ENCODE measurements at places on chromosomes 16 and 17.

GRCh38 chr17:12545877-12546513 is 119.7 kb upstream of the MYOCD start:
- DNase-seq, result no peak

DNA sequence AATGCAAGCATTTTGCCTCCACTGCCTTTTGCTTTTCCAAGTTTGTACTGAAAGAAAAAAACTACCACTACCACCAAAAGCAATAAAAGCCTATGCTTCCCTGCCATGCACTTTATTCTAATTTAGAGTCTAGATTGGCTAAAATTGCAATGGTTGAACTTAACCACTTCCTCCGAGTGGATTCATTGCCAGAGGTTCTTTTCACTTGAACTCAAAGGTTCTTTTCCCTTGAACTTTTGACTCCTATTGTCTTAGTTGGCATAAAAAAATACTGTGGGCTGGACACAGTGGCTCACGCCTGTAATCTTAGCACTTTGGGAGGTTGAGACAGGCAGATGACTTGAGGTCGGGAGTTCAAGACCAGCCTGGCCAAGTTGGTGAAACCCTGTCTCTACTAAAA is 319.8 kb upstream of the GOT2 start:
- DNase-seq, result no peak

- no peak for DNase-seq
Observed at GRCh38 chr16:81838794-81839193, 59.7 kb downstream of the PLCG2 start.

DNA sequence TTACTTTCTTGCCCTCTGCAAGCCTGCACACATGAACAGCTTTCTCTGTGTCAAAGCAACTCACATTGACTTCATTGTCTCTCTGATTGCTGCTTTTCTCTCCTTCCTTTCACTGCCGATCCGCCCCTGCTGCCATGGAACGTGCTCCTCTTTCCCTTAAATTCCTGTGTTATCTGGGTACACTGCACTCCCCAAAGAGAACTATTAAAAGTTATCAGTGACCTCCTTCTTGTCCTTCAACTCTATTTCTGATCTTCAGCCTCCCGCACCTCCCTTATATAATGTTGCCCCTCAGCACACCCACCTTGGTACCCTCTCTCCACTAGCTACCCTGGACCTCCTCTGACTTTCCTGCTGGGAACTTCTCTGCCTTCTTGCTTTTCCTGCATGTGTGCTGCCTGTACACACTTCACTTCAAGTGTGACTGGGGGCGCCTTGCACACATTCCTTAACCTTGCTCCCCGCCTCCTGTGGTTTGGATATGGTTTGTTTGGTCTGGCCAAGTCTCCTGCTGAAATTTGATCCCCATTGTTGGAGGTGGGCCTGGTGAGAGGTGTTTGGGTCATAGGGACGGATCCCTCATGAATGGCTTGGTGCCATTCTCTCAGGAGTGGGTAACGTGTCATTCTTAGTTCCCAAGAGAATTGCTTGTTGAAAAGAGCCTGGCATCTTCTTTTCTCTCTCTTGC is 26.7 kb upstream of the PMP22 start:
- DNase-seq, result no peak

GRCh38 chr16:82987767-82988166 is 361.0 kb downstream of the CDH13 start:
- DNase-seq, result no peak

DNA sequence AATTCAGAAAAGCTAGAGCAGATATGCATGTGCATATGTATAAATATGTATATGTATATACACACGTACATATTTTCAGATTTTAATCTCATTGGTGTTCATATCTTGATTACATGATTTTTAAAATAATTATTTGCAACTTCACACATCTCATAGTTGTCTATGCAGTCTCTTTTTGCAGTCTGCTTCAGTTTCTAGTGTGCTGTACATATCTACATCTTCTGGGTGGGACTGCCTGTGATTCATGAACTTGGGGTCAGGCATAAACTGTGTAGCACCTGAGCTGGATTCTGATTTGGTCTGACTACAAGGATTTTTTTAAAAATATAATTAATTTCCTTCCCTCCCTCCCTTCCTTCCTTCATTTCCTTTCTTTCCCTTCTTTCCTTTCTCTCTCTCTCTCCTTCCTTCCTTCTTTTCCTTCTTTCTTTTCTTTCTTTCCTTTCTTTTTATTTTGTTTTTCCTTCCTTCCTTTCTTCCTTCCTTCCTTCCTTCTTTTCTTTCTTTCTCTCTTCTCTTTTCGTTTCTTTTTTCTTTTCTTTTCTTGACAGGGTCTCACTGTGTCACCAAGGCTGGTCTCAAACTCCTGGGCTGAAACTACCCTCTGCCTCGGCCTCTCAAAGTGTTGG is 96.5 kb downstream of the TANGO6 start:
- DNase-seq, result no peak

DNA sequence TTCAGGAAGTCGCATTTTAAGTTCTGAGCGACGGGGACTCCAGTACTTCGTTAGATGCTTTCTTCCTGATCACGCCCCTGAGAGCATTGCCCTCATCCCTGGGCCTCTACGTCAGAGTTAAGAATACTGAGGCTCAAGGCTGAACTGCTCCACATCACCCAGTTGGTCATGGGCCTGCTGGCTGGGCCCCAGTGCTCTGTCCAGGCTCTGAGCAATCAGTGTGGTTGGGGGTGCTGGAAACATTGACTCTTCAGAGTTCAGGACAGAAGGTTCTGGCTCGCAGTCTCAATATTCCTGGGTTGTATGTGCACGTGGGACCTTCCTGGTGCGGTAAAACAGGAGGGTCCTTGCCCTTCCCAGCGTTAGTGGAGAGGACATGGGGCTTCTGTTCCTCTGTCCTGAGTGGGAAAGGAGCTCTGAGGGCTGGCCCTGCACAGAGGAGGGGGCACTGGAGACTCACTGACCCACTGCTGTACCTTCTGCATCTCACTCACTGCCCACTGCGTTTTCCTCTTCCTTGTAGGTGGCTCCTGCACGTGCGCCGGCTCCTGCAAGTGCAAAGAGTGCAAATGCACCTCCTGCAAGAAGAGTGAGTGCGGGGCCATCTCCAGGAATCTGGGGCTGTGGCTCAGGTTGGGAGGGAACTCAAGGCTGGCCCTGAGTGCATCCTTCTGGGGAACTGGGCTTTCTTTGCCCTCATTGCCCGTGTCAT is 518 bp downstream of the MT1E start:
- DNase-seq, result no peak

DNA sequence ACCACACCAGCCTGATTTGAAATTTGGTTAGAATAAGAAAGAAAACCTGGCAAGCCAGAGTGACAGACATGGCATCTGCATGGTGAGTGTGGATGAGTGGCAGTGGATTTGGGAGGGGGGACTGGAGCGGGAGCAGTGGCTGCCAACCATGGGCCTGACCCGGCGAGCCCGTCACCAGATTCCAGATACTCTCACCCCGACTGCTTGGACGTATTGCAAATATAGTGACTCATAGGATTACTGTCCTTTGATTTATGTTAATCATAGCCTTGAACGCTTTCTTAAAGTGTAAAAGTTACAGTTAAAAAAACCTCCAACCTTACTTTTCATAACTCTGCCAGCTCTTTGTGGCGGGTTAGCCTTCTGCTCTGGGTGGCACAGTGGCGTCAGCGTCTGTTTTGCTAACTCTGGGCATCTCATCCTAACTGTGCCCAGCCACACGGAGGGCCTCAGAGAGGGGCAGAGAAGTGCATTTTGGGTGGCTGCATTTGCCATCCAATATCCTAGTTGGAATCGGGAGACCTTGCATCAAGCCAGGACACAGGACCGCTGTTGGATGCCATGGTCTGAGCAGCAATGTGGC is 26.8 kb upstream of the FOXK2 start:
- DNase-seq, result no peak

DNA sequence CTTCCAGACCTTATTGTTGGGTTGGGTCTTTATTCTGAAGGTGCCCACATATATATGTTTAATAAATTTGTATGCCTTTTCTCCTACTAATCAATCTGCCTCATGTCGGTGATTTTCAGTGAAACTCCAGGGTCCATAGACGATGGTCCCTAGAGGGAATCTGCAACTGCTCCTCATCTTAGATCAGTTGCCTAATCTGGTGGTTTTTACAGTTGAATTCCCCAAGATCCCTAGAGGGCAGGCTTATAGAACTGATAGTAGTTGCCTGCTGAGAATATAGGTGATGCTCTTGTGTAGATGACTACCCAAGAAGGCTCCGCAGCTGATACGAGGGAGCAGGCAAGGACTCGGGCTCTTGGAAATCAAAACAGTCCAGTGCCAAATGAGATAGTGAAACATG is 619.2 kb upstream of the C16orf82 start:
- no peak for DNase-seq

GRCh38 chr16:819336-820043 is 19.0 kb upstream of the GNG13 start:
- peak; percentile 49 for DNase-seq

- peak; percentile 32 for DNase-seq
Observed at GRCh38 chr17:27206447-27206846, 87.5 kb upstream of the WSB1 start.

DNA sequence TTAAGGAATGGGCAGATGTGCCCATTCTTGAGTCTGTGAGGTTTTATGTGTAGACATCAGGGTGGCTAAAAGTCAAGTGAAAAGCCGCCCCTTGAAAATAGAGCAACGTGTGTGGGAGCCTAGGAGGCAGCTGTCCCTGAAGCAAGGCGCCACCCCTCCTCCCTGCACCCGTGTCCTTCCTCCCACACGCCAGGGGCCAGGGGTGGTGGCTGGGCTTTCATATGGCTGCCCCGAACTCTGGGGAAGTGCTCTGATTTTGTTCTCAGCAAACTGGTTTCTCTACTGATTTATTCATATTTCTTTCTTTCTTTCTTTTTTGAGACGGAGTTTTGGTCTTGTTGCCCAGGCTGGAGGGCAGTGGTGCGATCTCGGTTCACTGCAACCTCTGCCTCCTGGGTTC is 4.7 kb downstream of the ZNF750 start:
- DNase-seq, result no peak

GRCh38 chr16:31093132-31093703 is 1.4 kb downstream of the VKORC1 start:
- DNase-seq, result no peak

DNA sequence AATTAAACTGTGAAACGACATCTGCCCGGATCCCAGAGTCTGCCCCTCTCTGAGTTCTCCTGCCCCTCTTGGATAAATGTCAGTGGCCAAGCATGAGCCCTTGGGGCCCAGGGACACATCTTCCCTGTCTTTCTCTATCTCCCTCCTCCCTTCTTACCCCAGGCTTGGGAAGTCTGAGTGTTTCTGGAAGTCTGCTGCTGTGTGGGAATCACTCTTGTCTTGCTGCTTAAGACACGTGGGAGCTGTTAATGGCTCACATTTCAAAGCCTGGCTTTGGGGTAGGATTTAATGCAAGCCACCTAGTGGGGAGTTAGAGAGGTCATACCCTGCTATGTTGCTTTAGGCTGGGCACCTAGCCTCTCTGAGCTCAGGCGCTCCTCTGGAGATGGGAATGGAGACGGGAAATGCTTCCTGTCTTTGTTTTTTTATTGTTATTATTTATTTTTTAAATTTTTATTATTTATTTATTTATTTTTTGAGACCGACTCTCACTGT is 218.5 kb upstream of the CIBAR2 start:
- no peak for DNase-seq

DNA sequence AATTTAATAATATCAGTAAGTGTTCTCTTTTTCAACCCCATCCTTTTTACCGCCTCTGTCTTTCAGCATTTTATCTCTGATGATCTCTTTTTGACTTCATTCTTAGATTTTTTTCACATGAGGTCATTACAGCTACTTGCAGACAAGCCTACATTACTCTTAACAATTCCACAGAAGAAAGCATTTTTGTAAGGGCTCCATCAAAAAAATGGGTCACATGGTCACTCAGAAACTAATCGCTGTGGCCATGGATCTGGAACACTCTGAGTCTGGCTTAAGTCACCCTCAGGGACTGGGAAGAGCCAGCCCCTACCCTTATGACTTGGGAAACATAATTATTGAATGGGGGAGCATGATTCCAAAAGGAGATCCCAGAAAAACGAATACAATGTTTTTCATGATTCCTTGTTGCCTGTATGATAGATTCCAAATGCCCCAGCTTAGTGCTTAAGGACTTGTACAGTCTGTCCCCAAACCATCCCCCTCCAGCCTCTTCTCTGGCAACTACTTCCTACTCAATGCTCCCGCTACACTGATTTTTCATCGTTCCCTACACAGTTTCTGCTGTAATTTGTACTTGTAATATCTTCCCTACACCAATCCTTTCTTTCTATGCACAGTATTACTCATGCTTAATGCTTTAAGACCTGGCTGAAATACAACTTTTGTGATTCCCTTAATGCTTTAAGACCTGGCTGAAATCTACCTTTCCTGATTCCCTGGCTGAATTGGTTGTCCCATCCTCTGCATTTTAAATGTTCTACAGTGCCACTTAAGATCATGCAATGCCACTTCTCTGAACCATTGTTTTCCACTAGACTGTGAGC is 457.8 kb downstream of the HS3ST4 start:
- DNase-seq, result no peak

DNA sequence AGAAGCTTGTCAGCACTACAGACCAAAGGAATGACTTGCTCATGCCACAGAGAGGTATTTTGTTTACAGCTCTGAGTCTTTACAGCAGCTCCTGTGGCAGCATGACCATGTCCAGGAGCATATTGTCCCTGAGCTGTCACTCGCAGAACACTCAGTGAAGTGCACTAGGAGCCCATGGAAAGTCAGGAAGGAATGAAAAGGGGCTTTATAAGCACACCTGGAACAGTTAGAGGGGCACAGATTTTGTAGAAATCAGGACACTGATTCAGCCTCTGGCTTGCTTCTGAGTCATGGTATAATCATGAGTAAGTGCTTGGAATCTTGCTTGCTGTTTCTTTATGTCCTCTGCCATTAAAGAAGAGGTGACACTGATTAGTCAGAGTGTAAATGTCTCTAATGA is 41.0 kb downstream of the TADA2A start:
- DNase-seq, result no peak

- peak; percentile 17 for DNase-seq
Observed at GRCh38 chr17:83061586-83061985, 17.8 kb upstream of the METRNL start.

DNA sequence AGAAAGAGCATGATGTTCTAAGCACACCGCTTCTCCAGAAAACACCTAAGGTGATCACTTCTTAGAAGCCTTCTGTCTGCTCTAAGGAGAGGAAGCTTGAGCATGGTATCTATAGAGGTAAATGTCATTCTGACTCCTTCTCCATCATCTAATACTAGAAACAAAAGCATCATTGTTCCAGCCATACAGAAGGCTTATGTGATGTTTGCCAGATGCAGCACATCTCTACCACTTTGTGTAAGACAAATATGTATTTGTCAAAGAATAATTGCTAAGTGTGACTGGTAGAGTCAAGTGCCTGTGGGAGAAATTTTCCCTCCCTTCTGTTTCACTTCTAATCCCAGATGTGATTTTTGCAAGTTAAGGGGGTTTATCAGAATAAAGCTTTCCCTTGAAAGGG is 217.1 kb downstream of the HS3ST3A1 start:
- no peak for DNase-seq
